Activated T-cell treated with anti-CD3 and anti-CD28 coated beads for 24 hours (primary cell): ENCODE measurements at places on chromosomes 12 and 14.

DNA sequence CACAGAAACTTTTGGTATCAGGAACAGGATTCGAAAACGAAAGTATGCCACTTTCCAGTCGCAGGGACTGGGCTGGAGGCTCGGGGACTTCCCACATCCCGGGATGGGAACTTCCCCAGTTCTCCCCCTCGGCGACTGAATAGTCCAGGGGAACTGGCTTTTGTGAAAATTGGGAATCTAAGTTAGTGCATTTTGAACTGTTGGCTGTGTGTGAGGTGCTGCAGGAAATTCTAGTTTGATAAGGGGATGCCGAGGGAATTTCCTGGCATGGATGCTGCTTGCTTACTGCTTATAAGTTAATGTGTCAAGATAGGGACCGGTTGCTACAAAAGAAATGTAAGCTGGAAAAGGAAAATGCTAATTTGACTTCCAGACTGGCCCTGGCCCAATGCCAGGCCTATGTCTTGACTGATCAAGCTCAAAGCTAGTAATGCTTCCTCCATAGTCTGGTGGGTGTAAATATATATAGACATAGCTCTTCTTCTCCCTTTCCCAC lies 73.4 kb upstream of the EIF5 start:
- no peak for DNase-seq

GRCh38 chr14:67928375-67928774 lies 108.8 kb downstream of the RAD51B start:
- no peak for DNase-seq

DNA sequence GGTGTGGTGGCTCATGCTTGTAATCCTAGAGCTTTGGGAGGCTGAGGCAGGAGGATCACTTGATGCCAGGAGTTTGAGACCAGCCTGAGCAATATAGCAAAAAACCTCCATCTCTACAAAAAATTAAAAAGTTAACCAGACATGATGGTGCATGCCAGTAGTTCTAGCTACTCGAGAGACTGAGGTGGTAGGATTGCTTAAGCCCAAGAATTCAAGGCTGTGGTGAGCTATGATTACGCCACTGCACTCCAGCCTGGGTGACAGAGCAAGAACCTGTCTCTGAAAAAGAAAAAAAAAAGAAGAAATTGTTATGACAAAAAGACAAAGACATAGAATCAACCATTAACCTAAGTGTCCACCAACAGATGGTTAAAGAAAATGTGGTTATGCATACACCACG lies 2.1 kb upstream of the ATP23 start:
- no peak for DNase-seq

DNA sequence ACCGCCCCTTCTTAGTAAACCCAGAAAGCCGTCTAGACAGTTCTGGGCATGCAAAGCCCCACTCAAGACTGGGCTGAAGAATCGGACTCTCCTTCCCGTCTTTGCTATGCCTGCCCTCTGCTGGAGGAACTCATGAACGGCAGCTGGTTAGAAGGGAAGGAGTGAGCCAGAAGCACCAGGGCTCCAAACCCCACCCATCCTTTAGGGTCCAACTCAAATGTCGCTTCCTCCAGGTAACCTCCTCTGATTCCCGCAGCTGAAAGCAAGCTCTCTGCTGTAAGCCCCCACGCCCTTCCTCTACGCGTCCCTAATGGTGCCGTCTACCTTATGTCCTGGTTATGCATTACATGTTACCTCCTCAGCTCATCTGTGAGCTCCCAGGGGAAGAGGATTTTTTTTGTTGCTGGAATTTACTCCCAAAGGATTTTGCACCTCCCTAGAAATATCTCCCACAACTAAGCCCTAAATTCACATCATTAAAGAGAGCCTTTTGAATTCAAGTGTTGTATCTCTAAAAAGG lies 59.0 kb upstream of the SCN8A start:
- peak; percentile 76 for DNase-seq

DNA sequence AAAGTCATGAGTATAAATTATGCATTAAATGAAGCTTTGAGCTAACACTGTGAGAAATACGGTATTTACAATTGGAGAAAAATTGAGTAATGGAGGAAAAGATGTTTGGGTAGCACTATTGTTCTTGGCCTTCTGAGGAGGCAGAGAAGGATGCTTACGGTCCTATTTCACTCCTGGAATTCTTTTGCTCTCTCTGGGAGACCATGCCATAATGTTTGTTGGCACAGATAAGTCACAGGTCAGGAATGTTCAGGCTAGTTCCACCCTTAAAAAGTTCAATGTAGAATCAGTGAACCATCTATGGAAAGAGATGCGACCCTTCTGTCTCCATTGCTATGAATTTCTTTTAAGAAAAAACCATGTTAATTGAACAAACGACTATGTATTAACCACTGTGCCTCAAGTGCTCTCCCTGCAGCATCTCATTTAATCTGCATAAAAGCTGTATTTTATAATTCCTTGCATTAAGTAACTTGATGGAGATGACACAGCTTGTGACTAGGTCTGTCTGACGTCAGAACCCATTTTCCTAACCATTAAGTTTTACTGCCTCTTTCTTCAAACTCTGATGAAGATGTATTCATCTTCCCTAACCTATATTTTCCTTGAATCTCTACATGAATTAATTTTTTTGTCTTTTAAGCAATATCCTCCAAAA lies 9.5 kb downstream of the BATF start:
- no peak for DNase-seq

DNA sequence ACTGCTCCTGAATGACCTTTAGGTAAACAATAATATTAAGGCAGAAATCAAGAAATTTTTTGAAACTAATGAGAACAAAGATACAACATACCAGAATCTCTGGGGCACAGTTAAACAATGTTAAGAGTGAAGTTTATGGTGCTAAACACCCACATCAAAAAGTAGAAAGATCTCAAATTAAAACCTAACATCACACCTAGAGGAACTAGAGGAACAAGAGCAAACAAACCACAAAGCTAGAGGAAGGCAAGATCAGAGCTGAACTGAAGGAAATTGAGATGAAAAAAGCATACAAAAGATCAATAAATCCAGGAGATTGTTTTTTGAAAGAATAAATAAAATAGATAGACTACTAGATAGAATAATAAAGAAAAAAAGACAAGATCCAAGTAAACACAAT lies 7.2 kb downstream of the OR8S1 start:
- DNase-seq, result no peak

DNA sequence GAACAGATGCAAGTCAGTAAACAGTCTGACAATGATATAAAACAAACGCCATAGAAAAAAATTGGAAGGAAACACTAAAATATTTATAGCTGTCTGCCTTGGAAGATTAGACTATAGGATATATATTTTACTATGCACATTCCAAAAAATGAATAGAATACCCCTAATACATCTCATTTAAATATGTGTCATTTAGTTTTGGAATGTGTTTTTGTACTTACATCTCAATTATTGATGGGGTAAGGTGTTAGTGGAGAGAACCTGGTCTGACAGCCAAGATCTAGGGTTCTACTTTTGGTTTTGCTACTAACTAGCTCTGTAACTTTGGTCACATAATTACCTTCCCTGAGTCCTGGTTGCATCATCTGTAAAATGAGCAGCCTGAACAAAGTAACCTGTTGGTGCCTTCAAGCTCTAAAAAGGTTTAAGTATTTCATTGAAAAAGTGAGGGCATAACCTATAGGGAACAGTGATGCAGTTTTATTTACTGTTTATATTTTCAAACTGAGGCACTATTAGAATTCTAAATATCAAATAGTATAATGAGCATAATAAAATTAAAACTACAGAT lies 28.6 kb upstream of the SLC6A13 start:
- no peak for DNase-seq

- no peak for DNase-seq
Observed at GRCh38 chr14:80930836-80931389, 10.6 kb downstream of the CEP128 start.

DNA sequence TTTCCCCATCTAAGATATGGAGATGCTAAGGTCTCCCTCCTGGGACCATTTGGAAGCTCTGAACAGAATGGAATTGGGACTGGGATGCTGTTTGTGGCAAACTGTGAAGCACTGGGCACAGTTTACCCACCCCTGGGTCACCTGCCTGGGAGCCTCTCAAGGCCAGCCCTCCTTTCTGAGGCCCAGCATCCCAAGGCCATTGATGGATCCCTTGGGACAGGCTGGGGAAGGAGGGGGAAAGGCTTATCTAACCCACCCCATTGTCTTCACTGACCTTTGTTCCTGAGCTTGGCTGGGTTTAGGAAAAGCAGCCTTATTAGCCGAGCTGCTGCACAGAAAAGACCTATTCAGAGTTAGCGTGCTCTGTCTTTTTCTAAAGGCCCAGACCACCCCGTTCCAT lies 5.2 kb downstream of the CCDC85C start:
- DNase-seq, result no peak

DNA sequence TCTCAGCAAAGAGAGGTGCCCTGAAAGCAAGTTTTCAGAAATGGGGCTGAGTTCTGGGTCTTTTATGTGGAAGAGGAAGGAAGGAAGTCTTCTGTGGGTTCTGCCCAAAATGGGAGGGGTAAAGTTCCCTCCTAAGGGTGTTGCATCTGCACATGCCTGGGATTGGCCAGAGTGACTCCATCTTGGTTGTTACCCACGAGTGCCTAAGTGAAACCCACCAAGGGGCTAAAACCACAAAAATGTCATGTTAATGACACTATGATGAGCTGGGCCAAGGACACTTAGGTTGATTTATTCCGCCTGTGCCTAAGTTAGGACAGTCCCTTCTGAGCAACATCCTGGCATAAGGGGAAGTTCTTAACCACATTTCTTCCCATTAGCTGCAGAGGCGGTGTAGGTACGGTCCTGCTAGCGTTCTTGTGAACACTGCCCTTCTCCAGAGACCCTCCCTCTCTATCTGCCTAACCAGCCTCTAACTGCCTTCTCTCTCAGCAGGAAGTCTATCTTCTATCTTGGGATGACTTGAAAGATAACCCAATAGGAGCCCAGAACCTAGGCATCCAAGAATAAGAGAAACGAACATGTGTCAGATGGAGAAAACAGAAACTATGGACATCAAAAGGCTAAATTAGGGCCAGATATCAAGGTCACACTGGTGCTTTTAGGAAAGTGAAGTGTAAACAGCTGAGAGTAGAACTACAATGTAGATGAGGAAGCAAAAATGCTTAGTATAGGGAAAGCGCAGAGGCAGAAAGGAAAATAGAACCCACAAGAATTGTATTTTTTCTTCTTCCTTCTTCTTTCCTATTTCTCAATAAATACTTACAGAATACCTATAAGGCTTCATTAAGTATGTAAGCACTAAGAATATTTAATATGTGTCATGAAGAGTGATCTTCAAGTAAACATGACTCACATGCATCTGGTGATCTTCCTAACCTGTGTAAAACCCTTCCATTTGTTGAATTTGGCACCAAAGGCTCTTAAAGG lies 104.2 kb upstream of the AMN1 start:
- DNase-seq, result peak; percentile 3

DNA sequence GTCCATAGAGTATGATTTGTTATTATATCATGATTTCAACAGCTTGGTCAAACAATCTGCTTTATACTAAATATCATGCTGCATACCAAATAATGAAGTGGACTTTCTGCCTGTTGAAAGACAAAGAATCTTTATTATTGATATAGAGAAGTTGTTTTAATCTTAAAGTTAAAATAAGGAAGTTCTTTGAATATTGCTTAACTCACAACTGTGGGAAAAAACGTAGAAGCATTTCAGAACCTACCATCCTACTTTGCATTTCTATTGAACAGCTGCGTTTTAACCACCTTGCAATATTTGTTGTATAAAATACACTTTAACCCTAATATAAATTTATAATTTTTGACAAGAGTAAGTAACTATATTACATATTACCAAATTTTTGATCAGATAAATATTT lies 22.9 kb upstream of the ARL1 start:
- DNase-seq, result no peak

- peak; percentile 16 for DNase-seq
Observed at GRCh38 chr12:68189821-68190242, 30.3 kb upstream of the IFNG start.

DNA sequence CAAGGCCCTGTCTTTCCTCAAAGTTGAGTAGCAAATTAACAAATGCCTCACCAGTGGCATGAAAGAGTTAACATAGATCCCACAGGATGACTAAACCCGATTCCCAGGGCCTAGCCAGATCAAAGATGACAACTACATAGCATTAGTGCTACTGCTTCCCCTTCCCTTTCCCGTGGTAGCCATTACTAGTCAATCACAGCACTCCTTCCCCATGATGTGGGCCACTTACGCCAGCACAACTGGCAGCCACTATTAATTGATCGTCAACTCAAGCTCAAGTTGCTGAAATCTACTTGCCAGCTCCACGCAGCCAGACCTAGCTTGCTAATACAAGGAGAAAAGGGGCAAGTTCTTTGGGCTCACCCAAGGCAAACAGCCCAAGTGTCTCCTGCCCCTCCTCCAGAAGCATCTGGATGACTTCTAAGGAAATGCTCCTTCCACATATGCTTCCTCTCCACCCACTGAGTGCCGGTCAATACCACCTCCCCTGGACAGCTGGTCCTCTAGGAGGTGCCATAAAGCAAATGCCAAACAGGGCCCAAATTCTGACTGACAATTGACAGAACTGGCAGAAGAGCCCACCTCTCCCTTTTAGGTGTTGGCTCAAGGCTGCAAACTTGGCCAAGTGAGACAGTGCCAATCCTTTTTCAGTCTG lies 72.6 kb downstream of the NUAK1 start:
- no peak for DNase-seq

DNA sequence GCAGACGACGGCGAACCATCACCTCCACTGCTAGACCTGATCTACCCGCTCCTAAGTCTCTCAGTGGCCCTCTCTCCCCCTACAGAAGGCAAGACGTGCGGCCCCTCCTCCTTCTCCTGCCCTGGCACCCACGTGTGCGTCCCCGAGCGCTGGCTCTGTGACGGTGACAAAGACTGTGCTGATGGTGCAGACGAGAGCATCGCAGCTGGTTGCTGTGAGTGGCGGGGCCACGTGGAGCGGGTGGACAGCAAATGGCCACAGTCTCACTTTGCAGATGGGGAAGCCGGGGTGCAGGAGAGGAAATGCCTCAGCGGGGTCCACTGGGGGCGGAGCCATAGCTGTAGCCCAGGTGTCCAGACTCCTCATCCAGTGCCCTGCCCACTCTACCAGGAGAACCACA lies 21.4 kb upstream of the NXPH4 start:
- DNase-seq, result no peak

DNA sequence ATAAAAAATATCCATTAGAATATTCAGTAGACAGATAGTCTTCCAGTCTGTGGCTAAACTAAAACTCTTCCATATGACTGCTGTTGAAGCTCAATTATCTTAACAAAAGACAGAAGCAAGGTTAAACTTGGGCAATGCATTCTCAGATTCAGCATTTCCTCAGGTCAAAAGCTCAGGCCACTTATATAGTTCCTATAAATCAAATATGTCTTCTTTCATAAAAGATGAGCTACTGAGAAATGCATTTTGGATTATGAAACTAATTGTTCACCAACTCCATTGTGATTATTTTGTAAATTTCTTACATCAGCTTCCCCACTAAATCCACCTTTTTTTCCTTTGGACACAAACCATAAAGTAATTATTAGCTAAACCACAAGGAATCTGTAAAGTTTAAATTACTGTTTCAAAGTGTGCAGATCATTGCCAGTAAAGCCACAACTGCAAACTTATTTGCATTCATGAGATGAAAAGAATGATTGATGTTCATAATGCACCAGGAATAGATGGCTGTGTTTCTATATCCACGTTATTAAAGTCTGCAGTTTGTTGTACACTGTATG lies 224.4 kb downstream of the FBXL14 start:
- DNase-seq, result no peak

- DNase-seq, result no peak
Observed at GRCh38 chr12:40672741-40673271, 19.4 kb upstream of the CNTN1 start.

GRCh38 chr14:106564058-106564643 lies 1037.8 kb downstream of the TMEM121 start:
- DNase-seq, result peak; percentile 47
